Bone marrow (tissue), 2 donors: ENCODE measurements at places on chromosomes 2 and 18.

GRCh38 chr2:161946489-161947107 lies 127.4 kb downstream of the DPP4 start:
- no peak for DNase-seq

DNA sequence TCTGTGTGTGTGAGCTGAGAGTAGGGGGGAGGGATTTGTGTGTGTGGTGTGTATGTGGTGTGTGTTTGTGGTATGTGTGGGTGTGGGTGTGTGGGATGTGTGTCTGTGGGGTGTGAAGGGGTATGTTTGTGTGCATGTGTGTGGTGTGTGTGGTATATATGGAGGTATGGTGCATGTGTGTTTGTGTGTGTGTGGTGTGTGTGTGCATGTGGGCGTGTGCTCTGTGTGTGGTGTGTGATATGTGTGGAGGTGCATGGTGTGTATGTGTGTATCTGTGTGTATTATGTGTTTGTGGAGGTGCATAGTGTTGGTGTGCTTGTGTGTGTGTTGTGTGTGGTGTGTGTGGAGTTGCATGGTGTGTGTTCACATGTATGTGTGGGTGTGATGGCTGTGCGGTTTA lies 106.0 kb downstream of the CMPK2 start:
- no peak for DNase-seq

- no peak for DNase-seq
Observed at GRCh38 chr2:240437551-240437860, 2.0 kb downstream of the GPC1 start.

DNA sequence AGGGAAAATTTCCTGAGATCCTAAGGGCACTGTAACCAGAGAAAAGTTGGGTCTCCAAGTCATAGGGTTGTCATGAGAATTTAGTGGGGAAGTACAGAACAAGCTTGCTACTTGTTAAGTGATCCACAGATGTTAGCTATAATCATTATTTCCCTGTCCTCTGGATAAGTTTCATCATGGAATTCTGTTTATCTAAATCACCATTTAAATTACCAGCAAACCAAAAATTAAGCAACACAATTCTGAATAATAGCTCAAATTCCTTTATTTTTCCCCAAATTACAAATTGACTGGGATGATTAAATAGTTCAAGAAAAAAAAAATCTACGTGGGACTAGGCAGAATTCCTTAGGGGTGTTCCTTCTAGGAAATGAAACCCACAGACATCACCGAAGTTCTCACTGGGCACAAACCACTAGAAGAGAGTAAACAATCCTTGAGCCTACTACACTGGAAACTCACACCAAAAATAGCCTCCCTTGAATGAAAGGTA lies 159.5 kb downstream of the COL6A3 start:
- no peak for DNase-seq

GRCh38 chr2:164205347-164205746 lies 415.9 kb downstream of the GRB14 start:
- no peak for DNase-seq

DNA sequence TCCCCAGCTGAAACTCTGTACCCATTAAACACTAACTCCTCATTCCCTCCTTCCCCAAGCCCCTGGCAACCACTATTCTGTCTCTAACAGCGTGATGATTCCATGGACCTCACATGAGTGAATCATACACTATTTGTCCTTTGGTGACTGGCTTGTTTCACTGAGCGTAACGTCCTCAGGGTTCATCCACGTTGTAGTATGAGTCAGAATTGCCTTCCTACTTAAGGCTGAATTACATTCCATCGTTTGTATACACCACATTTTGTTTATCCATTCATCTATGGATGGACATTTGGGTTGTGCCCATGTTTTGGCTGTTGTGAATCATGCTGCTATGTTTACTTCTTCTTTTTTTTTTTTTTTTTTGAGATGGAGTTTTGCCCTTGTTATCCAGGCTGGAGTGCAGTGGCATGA lies 19.6 kb upstream of the CABLES1 start:
- DNase-seq, result no peak

GRCh38 chr2:230681171-230681545 lies 31.5 kb upstream of the CAB39 start:
- DNase-seq, result no peak

DNA sequence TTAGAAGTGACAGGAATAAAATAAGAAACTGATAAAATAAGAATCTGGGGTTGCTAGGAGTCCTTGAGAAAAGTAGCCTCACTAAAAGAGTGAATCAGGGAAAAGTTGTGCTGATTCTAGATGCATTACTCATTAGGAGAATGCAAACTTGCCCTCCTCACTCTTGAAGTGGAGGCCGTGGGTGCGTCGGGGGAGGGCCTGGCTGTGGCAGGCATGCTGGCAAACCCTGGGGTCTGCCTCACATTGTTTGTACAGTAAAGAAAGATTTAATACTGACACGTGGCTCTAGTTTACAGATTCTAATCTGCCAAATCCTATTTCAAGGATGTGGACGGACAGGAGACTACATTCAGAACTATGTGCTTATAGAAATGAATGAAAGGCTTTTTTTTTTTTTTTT lies 41.9 kb downstream of the TANC1 start:
- no peak for DNase-seq

GRCh38 chr2:230715201-230715600 lies 2.6 kb downstream of the CAB39 start:
- DNase-seq, result no peak

GRCh38 chr2:232518844-232519243 lies 1.3 kb upstream of the PRSS56 start:
- no peak for DNase-seq

- DNase-seq, result no peak
Observed at GRCh38 chr2:217231212-217231611, 371.3 kb upstream of the TNP1 start.

DNA sequence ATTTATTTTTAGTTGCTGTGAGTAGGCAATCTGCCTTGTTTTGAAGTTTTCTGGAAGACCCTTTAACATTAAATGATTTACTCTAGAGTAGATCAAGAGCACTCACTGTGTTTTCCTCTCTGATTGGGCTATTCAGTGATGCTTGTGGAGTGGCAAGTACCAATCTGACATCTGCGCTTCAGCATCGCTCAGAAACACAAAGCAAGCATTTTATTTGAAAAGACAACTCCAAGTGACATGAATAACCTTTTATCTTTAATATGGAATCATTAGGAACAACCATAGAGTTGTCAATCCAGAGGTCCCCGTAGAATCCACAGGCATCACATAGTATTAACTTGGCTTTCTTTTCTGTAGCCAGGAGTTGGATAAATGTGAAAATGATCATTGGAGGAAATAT lies 114.7 kb downstream of the CPS1 start:
- no peak for DNase-seq

DNA sequence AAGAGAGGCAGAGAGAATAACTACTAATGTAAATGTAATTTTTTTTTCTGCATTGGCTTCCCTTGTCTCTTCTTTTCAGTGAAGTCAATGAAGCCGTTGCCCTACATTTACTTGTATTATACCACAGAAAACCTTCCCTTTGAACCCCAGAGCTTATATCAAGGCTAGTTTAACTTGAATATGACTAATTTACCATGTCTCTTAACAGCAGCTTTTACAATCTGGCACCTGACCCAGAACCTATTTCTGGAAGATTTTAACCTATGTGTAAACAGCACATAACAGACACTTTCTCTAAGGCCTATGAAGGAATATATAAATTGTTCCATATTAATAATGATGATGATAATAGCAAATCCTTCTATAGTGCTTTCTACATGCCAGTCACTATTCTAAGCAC lies 580.5 kb upstream of the NXPH2 start:
- DNase-seq, result no peak

DNA sequence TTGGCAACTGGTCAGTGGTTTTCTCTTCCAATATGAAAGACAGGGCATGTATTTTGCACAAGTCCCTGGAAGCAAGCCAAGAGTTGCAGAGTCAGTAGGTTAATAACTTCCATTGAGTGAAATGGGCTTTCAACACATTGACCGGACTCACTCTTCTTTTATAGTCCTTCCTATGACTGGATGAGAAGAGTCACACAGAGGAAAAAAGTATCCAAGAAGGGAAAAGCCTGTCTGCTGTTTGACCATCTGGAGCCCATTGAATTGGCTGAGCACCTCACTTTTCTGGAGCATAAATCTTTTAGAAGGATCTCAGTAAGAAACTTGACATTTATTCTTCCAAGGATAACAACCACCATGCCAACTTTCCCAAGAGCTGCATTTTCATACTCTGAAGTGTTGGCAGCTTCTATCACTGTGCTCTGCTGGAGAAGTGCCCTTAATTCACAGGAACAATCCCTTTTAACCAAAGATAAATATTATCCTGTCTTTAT lies 45.4 kb downstream of the RASGRP3 start:
- DNase-seq, result no peak

DNA sequence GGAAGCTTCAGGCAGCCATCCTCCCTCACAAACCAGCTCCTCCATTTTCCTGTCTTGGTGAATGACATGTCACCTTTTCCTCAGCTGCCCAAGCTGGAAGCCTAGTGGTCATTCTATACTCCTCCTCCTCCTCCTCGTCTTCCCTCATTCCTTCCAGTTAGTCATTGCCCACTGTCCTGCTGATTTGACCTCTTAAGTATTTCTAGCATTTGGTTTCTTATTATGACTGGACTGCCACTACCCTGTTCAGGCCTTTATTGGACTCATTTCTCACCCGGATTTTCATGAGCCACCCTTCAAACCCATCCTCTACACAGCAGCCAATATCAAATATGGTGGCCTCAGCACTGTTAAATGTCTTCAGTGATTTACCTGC lies 21.9 kb upstream of the MGAT5 start:
- DNase-seq, result no peak

GRCh38 chr2:174554529-174555150 lies 43.0 kb downstream of the WIPF1 start:
- no peak for DNase-seq

DNA sequence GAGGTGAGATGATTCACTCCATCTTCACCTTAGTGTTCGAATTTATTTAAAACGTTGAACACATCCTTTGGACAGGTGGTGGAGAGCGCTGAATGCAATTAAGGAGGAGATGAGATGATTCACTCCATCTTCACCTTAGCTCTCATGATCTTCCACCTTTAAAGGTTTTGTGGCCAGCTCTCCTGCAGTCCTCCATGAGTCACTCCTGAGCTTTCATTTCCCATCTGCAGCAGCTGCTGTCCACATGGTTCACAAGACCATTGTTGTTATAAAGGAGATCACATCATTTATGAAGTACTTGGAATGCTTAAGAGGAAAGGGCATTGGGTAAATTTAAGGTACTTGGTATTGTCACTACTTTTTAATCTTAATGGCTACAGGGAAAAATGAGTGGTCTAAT lies 298.5 kb downstream of the PAX3 start:
- DNase-seq, result no peak

DNA sequence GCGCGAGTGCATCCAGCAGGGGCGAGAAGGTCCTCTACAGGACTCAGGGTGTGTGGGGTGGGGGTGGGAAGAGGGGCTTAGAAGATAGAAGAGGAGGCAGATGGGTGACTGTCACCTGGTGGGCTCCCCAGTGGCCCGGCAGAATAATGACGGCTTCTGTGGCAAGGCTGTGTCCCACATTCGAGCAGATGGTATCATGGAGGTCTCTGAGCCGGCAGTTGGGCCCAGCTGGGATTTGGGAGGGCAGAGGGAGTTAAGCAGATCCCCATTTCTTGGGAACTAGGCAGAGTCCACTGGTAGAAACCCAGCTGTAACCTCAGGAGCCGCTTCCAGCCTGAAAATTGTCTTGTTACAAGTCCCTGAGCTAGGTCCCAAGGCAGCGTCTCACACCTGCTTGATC lies 28.4 kb upstream of the DTNB start:
- DNase-seq, result no peak

- DNase-seq, result no peak
Observed at GRCh38 chr2:176088048-176088936, 4.2 kb upstream of the HOXD13 start.

DNA sequence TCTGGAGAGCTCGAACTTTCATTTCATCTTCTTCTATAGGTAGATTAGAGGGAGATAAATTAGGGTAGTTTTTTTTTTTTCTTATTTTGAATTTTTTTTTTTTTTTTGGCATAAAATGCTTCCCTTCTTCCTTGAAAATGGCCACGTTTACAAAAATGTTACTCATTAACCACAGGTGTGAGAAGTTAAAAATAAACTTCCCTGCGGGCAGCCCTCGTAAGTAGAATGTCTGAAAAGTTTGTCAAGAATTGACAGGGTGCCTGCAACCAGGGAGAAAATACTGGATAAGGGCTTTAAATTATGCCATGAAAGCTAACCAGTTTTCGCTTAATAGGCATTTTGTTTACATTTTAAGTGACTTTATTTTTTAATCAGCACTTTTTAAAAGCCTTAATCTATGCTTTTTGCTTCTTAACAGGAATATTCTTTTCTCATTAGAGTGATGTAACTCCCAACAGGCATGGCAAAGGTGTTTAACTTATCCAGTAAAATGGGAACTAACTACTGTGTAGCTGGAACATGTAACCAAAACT lies 4.2 kb upstream of the FN1 start:
- DNase-seq, result no peak

- no peak for DNase-seq
Observed at GRCh38 chr2:68018727-68019126, 44.1 kb downstream of the C1D start.

- DNase-seq, result no peak
Observed at GRCh38 chr2:72963423-72964145, 46.3 kb downstream of the EMX1 start.

GRCh38 chr18:22211657-22212056 lies 42.3 kb downstream of the GATA6 start:
- DNase-seq, result no peak

DNA sequence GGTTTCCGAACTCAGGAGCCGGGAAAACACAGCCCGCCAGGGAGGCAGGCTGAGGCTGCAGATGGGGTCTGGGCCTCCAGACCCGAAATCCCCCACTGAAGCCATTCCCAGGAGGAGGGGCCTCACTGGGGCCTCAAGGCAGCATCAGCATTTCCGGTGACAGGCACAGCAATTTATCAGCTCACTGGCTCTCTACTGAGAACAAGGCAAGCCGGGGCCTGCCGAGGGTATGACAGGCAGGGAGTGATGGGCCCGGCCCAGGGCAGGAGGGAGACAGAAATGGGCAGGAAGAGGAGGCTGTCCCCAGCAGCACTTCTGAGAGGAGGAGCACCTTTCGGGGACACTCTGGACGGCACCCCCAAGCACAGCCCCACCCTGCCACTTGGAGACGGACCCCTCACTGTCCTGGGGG lies 12.5 kb downstream of the SDC1 start:
- no peak for DNase-seq

DNA sequence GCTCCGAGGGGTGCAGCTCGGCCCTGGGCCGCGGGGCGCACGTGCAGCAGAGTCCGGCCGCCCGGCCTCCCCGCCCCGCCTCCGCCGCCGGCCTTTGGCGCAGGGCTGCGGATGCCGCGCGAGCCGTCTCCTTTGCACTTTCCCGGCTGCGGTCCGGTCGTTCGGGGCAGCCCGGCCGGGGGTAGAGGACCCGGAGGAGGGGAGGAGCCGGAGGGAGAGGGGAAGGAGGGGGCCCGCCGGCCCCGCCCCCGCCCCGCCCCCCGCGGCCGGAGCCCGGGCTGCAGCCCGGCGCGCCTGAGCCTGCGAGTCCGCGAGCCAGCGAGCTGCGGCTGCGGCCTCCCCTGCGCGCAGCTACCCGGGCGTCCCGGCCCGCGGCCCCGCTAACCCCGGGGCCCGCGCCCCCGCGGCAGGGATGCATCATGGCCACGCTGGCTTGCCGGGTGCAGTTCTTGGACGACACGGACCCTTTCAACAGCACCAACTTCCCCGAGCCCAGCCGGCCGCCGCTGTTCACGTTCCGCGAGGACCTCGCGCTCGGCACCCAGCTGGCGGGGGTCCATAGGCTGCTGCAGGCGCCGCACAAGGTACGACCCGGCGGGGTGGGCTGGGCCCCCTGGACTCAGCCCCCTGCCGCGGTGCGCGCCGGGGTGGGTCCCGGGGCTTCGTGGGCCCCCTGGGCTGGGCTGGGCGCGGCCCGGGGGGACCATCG lies at the start of gene FHOD3:
FHOD3 (plus strand) TSS at position 297 of the 709 bp plus-strand sequence; CDS start at position 420, 123 bp downstream.
- no peak for DNase-seq
